Activated naive CD8-positive, alpha-beta T cell treated with anti-CD3 and anti-CD28 coated beads, Interleukin-2, amount 50 U/mL, for 16 hours (primary cell): ENCODE measurements at places on chromosomes 13 and 19.

GRCh38 chr13:85879014-85879413 is 79.8 kb upstream of the SLITRK6 start:
- no peak for DNase-seq

DNA sequence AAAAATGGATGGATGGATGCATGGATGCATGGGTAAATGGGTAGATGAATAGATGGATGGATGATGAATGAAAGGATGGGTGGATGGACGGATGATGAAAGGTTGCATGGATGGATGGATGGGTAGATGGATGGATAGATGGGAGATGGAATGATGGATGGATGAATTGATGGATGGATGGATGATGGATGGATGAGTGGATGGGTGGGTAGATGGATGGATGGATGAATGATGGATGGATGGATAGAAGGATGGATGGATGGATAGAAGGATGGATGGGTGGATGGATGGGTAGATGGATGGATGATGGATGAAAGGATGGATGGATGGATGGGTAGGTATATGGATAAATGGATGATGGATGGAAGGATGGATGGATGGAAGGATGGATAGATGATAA is 115.1 kb upstream of the LSM14A start:
- DNase-seq, result no peak

GRCh38 chr13:40420160-40420740 is 246.2 kb downstream of the FOXO1 start:
- no peak for DNase-seq

DNA sequence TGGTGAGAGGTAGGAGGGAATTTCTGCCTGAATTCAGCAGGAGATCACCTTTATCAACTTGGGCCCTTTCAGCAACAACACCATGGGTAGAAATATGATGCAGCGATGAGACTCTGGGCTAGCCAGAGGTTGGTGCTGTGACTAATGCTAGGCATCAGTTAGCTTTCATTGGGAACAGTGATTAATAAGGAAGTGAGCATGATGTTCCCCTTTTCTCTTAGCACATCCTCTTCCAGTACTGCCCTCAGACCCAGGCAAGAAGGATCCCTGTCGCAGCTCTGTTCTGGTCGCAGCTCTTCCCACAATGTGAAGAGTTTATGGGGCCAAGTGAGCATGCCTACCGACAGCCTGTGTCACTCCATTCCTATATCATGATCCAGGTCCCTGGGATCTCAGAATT is 100.5 kb downstream of the FLT1 start:
- DNase-seq, result no peak

DNA sequence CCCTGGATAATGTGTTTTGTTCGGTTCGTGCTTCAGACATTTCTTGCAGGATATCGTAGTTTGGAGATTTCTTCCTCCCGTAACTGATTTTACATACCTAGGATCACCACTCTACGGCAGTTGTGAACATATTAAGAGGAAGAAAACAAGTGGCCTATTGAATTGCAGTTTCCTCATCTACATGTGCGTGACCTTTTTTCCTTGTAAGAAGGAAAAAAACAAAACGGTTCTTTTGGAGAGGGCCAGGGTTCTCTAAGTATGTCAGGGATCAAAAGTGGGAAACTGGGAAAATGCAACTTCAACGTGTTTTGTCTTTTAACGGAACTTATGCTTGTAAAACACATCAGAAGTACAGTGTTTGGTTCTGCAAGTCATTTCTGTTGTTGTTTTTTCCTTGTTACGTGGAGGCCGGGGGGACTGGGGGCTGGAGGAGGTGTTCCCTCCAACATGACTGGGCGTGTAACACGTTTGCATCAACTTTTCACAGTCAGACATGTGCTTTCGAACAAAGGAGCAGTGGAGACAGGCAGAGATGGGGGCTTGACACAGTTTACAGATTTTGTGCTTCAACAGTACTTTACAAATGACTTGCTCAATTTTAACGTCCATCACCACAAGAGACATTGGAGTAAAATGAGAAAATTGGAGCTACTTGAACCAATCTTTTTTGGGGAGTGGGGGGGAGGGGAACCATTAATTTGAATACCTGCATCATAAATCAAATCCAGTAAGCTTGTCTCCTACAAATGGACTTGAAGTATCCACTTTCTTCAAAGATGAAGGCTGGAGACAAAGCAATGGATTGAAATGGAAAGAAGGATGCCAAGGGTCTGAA is 3.8 kb downstream of the ZC3H4 start:
- DNase-seq, result no peak

DNA sequence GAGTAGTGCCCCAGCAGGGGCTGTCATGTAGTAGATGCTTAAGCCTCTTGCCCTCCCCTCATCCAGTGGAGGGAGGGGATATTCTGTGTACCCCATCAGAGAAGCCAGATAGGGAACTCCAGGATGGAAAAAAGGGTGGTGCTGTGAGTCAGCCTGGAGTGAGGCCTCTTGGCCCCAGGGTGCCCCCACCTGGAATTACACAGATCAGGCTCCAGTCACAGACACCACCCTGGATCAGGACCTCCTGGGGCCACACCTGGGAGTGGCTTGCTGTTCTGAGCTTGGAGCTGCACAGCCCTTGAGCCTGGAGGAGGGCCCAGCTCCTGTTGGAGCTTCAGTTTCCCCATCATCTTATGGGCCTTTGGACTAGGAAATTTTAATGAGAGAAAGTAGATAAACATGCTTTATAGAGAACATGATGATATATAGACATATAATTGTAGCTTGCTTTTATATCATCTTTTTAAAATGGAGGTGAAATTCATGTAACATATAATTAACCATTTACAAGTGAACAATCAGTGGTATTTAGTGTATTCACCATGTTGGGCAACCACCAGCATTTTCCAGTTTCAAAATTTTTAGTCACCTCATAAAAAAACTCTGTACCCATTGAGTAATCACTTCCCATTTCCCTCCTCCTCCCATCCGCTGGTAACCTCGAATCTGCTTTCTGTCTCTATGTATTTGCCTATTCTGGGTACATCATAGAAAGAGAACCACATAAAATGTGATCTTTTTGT is 24.6 kb downstream of the CYP4F22 start:
- no peak for DNase-seq

- DNase-seq, result peak; percentile 64
Measured at GRCh38 chr19:18251587-18252369, 22.5 kb downstream of the IQCN start.

GRCh38 chr19:56156768-56157167 is 15.7 kb downstream of the ZNF444 start:
- no peak for DNase-seq

- DNase-seq, result no peak
Measured at GRCh38 chr19:42076380-42076944, 496 bp downstream of the ZNF574 start.

DNA sequence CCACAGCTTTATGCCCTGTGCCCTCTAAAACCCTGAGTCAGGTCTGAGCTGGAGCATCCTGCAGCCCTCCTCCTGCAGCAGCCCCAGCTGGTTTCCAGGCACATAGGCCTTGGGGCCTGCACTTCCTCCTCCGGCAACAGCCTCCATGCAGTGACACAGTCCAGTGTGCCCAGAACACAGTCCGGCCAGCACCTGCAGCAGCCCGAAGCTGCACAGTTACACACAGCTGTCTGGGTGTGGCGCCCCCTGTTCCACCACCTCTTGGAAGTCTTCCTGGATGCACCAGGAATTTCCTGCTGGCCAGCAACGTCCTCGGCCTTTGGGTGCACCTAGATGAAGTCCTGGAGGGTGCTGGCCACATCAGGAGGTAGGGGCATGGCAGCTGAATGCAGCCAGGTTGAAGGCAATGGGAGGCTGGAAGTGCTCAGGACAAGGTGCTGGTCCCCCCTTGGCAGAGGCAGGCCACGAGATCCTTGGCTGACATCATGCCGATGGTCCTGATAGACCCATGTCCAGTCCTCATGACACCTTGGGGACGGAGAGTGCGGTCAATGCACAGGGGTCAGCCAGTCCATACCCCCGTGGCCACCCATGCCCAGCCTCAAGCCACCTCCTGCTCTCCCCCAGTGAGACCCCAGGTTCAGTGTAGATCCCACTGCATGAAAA is 27.1 kb upstream of the PARP4 start:
- no peak for DNase-seq

DNA sequence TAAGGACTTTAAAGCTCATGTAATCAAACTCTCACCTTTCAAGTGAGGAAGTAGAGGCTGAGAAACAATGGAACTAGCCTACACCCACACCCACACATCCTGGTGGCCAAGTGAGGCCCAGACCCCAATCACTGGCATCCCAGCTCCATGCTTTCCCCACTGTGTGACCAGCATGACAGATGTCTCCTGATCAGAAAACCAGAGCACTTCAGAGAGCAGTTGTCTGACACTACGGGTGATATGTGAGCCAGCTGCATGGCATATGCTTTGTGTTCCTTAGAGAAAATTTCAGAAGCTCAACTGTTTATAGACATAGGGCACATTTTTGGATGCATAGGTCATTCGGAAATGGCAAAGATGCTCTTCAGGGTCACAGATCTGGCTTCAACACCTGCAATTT is 315.2 kb downstream of the NDFIP2 start:
- DNase-seq, result no peak
